NK-92 treated with Interleukin-12 subunit alpha and Interleukin-12 subunit beta, amount 100 ng/mL, for 24 hours (cell line): ENCODE measurements at places on chromosomes 5 and 9.

DNA sequence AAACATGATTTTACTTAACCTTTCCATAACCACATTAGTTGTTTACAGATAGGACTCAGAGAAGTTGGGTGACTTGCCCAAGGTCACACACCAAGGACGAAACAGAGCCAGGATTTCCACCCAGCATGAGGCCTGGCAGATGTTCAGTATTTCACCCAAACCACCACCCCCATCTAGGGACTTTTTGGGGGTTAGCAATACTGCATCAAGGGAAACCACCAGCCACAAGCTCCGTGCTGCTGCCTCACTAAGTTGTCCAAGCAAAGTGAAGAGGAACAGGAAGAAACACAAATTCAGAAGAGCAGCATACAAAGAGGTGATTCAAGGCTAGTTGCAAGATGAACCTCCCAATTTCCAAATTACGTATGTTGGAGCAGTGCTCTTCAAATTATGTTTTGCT is 219.6 kb upstream of the RORB start:
- peak; percentile 13 for DNase-seq

- DNase-seq: peak; percentile 6
These were observed 11.4 kb upstream of the DAB2IP start for GRCh38 chr9:121640076-121640475.

GRCh38 chr5:169147534-169147933 is 153.4 kb downstream of the SLIT3 start:
- DNase-seq: no peak

DNA sequence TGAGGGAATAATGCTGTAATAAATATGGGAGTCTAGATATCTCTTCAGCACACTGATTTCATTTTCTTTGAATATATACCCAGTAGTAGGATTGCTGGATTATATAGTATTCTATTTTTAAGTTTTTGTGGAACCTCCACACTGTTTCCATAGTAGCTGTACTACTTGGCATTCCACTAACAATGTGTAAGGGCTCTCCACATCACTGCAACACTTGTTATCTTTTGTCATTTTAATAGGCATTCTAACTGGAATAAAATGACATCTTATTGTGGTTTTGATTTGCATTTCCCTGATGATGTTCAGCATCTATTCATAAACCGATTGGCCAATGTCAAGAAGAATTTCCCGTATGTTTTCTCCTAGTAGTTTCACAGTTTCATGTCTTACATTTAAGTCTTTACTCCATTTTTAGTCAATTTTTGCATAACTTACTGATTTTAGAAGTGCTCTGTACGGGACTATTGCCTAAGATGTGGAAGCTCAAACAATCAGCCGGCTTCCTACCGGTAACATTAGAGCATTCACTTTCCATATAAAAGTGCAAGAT is 1078.8 kb downstream of the TAF11L14 start:
- DNase-seq: no peak

- no peak for DNase-seq
These were observed 10.2 kb downstream of the CORO2A start for GRCh38 chr9:98182069-98182820.

DNA sequence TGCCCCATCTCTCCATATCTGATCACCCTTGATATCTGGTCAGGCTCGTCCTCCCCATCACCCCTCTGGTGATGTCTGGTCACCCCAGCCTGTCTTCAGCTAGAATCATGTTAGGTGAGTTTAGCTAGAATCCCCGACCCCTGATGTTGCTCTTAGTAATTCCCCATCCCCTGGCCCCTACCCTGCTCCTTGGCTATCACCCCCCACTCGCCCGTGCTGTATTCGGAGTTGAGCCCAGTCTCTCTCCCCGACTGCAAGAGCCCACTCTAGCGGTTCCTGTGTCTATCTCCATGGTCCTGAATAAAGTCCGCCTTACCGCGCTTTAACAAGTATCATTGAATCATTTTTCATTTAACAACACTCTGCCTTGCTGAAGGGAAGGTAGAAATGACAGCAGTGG is 33.7 kb downstream of the ADAMTS2 start:
- DNase-seq: no peak

GRCh38 chr5:170221327-170221741 is 11.5 kb upstream of the C5orf58 start:
- no peak for DNase-seq

DNA sequence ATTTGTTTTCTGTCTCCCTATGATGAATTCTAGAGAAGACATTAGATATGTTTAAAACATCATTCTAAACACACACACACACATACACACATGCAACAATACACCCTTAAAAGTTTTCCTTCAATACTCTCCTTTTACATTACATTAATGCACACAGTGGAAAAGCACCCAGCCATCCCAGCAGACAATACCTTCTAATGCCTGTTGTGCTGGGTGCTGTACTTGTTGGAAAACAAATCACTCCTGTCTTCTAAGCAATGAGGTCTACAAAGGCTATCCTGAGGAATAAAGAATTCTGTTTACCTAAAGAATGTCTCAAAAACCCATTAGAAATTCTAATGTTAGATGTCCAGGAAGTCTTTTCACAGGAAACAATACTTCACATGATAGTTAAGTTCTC is 259.1 kb upstream of the PPP1R2B start:
- no peak for DNase-seq

- no peak for DNase-seq
These were observed 25.8 kb downstream of the CDC25C start for GRCh38 chr5:138305797-138306196.

- DNase-seq: no peak
These were observed 205.3 kb upstream of the WWC1 start for GRCh38 chr5:168086104-168086610.

- no peak for DNase-seq
These were observed 148.0 kb downstream of the MEF2C start for GRCh38 chr5:88734983-88735382.

GRCh38 chr5:219991-220390 is 1.9 kb downstream of the SDHA start:
- DNase-seq: no peak

DNA sequence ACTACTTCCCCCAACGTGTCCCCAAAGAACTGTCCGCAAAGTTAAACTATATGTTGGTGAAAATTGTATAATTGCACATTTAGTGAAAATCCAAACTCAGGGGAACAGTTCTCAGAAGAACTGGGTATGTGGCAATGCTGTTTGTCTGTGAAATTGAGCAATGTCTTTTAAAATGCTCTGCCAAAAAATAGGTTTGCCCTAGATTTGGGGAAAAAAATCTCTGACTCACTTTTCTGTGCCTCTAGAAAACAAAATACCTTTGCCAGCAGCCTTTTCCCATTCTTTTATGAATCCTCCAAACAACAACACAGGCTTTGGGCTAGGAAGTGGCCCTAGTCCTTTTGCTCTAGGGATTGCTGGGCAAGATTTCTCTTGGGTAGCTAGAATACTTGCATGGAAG is 37.4 kb upstream of the ZNF608 start:
- no peak for DNase-seq

DNA sequence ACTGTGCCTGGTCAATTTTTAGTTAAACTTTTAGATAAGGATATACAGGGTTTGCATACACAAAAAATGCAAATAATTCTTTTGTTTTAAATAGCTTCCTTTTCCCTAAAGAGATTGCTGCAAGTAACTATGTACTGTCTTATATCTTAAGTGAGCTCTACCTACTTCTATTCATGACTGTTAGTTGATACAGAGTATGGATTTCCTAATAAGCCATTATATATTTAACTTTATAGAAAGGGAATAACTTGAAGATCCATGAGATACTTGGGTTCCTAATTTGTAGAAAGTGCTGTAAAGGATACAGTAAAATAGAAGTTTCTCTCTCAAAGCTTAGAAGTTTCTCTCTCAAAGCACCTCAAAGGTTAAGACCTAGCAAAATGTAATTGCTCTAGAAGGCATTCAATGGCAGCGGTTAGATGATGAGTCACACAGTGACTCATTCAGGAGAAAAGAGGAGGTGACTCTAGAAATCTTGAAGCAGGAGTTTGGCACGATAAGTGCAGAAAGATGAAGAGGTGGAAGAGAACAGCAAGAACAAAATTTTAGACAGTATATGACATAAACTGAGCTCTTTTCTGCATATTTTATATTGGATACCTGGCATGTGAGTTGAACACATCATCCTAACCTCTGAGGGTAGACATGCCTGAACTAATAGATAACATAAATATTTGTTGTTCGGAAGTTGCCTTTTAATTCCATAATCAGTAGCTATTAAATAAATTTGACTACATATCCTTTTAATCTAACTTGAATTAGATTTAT is 5.5 kb upstream of the DNAJC21 start:
- DNase-seq: no peak

- DNase-seq: no peak
These were observed 26.4 kb upstream of the TOMM5 start for GRCh38 chr9:37618817-37619216.

DNA sequence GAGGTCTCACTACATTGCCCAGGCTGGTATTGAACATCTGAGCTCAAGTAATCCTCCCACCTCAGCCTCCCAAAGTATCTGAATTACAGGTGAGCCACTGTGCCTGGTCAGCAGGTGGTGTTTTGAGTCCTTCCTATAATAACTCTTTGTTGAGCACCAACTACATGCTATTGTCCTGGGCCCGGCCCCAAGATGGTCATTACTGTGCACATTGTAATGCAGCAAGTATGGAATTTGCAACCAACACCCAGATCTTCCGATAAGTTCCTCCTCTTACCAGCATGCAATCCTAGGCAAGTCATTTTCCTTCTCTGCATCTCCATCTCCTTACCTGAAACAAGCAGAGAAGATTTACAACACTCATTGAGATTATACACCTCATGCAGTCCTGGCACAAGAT is 510.3 kb upstream of the KLF4 start:
- DNase-seq: no peak

GRCh38 chr5:102749416-102750030 is 5.6 kb upstream of the PAM start:
- DNase-seq: no peak

DNA sequence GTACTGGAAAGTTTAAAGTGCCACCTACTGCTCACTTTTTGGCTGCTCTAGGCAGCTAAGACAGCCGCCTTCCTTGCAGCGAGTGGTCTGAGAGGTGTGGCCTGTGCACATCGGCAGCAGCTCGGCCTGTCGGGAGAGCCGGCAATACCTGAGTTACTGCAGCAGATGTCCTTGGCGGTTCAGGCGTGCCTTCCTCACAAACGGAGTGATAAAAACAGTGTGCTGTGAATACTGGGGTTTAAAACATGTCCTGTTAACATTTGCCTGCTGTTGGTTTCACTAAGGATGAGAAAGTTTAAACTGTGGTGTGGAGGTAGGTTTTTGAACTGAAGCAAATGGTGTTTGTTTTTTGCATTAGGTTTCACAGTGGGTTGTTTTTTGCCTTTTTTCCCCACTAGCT is 12.9 kb downstream of the TRAF2 start:
- DNase-seq: no peak

DNA sequence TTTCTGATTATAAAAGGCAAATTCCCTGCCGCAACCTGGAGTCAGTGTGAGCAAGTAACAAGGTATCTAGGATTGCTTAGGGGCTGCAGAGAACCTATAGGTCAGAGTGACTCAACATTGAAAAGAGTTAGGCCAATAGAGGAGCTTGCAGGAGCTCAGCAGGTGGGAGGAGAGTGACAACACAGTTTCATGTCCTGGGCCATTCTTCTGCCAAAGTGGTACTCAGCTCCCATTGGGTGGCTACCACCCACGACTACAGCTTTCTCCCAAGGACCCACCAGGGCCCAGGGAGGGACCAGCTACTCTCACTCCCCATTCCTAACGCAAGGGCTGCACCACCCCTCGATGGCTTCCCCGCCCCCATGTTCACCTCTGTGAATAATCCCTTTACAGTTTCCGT is 86.7 kb upstream of the SPATA31C2 start:
- no peak for DNase-seq

GRCh38 chr5:124453221-124454051 is 293.0 kb downstream of the ZNF608 start:
- peak; percentile 56 for DNase-seq
